ENCODE measurements at places on chromosomes 2 and 18.

- DNase-seq = no peak
Observed at GRCh38 chr2:236576087-236576486, 6.5 kb downstream of the ACKR3 start.

- no peak for DNase-seq
Observed at GRCh38 chr2:54574107-54574859, 118.2 kb downstream of the SPTBN1 start.

DNA sequence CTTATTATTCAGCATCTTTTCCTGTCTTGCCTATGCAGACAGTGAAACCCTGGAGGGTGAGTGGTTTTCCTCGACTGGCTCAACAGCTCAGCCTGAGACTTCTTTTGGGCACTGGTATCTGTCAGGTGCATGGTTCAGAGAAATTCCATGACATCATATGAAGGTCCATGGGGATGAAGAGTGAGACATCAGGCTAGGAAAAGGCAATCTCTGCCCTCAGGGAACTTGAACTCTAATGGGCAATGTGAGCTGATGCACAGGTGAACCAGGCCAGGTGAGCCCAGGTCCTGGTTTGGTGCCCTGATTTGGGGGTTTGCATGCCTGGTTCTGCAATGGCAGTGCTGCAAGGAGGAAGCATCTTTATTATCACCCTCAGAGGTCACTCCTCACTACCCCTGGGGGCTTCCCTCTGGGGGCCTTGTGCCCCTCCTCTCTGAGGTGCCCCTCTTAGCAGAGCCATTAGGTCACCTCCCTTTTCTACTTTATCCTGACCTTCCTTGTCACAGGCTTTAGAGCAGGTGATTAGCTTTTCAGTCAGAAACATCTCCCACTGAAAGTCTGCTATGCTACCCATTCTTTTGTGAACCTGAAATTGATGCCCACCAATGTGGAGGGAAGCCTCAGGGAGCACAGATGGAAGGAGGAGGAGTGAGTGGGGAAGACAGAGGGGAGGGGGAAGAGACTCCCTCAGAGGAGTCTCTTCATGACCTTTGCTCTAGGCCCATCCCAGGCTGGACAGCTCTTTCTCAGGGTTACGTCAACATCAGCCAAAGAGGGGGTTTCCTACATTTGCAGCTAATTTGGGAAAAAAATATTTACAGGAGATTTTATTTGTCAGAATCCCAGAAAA is 47.3 kb downstream of the MERTK start:
- peak; percentile 29 for DNase-seq

DNA sequence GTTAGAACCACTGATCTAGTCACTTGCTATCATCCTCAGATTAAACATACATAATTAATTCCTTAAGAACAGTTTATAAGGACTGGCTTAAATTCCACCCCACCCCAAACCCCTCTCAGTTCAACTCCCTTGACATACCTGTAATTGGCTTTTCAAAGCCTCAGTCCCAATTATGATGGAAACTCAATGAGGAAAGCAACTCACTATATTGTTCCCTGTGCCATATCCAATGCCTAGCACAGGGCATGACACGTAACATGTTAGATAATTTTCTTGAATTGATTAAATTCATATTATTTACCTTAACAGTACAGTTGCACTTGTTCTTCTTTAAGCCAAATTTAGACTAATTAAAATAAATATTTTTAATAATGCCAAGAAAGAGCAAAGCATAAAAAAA is 465.1 kb upstream of the CHAC2 start:
- no peak for DNase-seq

DNA sequence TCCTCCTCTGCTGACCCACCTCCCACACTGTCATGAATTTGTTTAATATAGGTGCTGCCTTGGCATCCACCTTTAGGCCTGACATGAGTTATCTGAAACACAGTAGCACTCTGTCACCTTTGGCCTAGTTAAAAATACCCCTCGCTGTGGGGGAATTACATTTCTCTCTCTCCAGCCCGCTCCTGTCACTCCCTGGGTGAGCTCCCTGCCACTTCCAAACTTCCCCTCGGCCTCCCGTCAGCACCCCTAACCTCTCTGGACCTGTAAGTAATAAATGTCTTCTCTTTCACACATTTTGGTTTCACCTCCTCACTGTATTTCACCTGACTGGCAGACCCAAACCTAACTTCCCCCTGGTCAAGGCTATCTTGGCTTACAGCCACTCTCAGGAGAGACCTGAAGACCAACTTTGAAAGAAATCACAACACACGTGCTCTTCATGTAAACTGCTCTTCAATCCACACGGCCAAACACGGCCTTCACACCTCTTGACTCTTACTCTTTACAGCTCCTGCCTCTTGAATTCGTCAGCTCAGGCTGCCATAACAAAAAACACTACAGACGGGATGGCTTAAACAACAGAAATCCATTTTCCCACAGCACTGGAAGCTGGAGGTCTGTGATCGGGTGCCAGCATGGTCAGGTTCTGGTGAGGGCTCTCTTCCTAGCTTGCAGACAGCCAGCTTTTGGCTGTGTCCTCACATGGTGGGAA is 28.3 kb downstream of the REEP1 start:
- DNase-seq = no peak

GRCh38 chr2:234686088-234686890 is 189.4 kb upstream of the ARL4C start:
- DNase-seq = no peak

- DNase-seq = no peak
Observed at GRCh38 chr18:59143441-59143840, 3.8 kb downstream of the SEC11C start.

- DNase-seq = no peak
Observed at GRCh38 chr2:12620759-12621158, 96.0 kb upstream of the TRIB2 start.

DNA sequence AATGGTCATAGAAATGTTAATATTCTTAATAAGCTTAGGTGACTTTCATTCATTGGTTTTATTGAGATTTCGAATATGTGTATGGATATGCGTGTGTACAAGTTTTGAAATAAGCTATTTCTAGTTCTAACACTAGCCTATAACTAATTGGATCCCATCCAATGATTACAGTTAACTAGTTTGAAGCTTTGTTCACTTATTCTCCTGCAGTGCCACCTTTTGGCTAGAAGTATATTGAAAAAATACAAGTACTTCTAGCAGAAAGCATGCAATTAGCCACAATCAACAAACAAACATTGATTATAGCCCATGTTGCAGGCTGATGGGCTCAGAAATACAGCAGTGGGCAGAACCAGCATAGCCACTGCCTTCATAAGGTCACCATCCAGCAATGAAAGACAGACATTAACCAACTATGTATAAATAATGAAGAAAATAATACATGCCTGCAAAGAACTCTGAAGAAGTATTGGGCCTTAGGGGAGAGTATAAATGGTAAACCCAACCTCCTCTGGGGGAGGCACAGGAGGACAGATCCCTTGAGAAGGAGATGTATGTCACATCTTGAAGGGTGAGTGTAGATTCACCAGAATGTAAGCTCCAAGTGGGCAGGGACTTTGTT is 5.1 kb upstream of the PIEZO2 start:
- peak; percentile 57 for DNase-seq

DNA sequence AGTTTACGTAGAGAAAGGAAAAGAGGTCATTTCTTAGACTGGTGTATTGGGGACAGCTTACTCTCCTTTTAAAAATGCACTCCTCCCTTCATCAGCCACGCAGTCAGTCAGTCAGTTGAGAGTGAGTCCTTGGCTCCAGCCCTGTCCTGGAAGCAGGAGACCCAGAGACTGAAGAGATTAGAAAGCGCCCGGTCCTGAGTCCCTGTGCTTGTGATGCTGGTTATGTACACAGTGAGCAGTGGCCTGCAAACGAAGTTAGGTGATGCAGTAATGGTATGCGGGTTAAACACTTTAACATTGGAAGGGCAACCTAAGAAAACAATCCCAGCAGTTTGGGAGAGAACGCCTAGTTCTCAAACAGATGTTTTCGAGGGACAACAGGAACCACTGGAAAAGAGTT is 6.3 kb upstream of the ASB1 start:
- no peak for DNase-seq

DNA sequence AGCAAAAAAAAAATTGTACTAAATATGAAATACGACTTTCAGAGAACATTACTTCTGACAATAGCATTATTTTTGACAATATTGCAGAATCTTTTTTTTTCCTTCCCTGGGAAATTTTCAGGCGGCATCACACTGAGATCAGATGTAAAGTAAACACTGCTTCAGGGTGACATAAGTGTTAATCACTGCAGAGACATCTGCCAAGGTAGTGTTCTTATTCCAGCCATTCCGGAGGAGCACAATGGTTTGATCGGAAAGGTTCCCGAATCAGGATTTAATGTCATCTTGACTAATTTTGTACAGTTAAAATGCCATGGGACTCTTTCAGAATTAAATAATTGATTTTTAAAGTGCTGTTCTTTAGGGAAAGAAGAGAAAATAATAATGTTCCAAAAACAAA is 56.7 kb upstream of the ZNF236 start:
- DNase-seq = peak; percentile 21

DNA sequence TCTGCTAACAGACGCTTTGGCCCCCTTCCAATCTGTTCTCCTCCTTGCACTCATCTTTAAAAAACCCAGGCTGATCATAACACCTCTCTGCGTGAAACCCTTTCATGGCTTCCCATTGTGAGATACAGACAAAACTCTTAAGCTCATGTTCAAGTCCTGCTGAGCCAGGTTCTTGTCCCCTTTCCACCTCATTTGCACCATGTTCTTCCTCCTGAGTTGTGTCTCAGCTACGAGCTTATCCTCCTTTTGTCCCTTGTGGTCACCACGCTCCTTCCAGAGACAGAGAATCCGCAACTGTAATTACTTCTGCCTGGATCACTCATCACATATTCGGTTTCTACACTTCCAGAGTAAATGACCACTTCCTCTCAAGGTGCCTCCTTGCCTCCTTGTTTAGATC is 238.8 kb downstream of the ACTR3 start:
- DNase-seq = no peak

GRCh38 chr2:9146646-9147045 is 60.0 kb upstream of the ASAP2 start:
- no peak for DNase-seq

DNA sequence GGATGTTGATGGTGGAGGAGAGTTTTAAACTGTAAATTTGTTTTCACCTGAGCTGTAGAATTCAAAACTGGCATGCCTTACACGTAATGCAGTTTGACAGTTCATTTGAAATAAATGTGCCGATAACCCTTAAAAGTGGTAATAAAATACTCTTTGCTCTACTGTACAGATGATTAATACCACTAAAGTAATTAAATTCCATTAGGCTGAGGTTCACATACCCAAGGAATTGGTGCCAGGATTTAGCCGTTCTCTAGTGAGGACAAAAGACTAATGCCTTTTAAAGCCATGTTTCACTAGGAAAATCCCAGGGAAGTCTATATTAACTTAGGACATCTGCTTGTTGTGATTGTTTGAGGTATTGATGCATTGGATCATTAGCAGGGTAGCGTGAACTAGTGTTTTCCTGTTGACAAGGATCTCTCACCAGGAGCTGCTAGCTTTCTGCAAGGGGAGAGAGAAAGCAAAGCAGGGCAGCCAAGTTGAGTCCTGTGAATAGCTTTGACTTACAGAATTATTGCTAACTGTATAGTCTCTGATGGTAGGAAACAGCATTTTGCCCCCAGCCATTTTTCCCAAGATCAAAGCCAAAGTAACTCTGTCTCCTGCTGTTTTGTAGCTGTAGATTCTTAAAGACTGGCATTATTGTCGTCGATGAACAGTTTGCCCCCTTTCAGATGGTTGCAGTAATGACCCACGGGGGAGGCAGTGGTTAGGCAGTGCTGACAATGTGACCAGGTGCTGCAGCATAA is 280.9 kb upstream of the FANCL start:
- peak; percentile 71 for DNase-seq

- DNase-seq = no peak
Observed at GRCh38 chr2:25286025-25286400, 55.7 kb downstream of the DNMT3A start.

DNA sequence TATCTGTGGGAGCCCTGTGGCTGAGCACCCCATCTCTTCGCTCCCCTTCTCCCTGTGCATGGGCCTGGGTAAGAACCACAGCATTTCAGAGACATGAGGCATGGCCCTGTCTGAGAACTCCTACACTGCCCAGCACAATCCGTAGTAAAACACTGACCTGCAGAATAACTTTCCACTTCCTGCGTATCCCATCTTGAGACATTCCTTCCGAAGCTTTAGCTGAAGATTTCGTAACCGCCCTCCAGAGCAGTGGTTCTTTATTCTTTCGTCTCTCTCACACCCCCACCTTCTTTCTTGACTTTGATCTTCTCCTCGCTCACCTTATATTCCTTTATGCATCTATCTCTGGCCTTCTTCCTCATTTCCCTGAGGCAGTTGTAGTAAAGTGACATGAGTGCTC is 381.1 kb downstream of the HRH4 start:
- no peak for DNase-seq

- DNase-seq = peak; percentile 40
Observed at GRCh38 chr2:74373985-74374384, 6.1 kb downstream of the DCTN1 start.

GRCh38 chr18:2968606-2969005 is 44.3 kb downstream of the LPIN2 start:
- no peak for DNase-seq

DNA sequence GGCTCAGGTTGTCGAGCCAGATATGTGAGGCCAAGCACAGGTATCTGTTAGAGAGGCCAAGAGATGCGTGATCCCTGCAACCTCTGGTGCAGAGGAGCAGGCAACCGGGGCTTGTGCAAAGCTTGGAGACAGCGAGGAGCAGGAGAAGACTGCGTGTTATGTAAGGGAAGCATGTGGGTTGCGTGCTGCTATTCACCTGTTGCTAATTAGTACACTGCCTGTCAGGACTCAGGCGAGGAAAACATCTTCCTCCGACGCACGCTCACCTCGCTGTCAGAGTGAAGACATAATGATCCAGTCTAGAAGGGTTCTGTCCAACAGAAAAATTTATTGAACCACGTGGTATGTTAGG is 102.5 kb downstream of the HNRNPLL start:
- DNase-seq = no peak

GRCh38 chr2:155944218-155944617 is 388.3 kb downstream of the NR4A2 start:
- no peak for DNase-seq

- DNase-seq = no peak
Observed at GRCh38 chr2:69566669-69567068, 76.9 kb downstream of the AAK1 start.

- no peak for DNase-seq
Observed at GRCh38 chr2:205156457-205156856, 525.8 kb upstream of the NRP2 start.

- DNase-seq = no peak
Observed at GRCh38 chr18:75824661-75825060, 397.2 kb upstream of the SMIM21 start.

Measured in NCI-H2171 treated with DMSO at 0.1 percent for 48 hours (cell line).